ENCODE measurements at places on chromosomes 6 and 20. TPM values are rescaled to one million over a fixed set of nuclear protein-coding genes. Genes with fewer than 3 reads are reported as not detected.

- DNase-seq, result no peak
Observed at GRCh38 chr6:43999628-44000027, 127.6 kb downstream of the MRPL14 start.

The STX11 gene
- total RNA-seq, result 9.7 TPM

The MRAP2 gene
- not detected for total RNA-seq

The TMEM217 gene
- total RNA-seq, result 0.31 TPM

DNA sequence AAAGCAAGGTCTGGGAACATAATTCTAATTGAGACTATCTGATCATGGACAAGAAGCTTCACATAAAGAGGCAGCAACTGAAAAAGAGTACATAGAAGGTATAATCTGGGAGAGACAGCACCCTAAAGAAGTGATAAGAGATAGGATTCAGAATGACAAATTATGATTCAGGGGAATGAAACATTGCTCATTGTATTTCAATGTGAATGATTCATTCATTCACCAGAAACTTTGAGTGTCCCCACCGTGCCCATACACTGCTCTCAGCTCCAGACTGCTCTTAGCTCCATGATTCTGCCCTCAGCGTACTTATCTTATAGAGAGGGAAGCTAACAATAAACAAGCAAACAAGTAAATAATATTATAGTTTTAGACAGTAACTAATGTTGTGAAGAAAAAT lies 329.3 kb upstream of the IRAK1BP1 start:
- no peak for DNase-seq

The SYCP2L gene
- total RNA-seq, result not detected

Measured in SJSA1 (cell line).